Stimulated activated CD4-positive, alpha-beta T cell treated with anti-CD3 and anti-CD28 coated beads, Interleukin-12 subunit alpha, Interleukin-12 subunit beta, amount 100 ng/mL, for 48 hours (primary cell): ENCODE measurements at places on chromosomes 2 and 18.

DNA sequence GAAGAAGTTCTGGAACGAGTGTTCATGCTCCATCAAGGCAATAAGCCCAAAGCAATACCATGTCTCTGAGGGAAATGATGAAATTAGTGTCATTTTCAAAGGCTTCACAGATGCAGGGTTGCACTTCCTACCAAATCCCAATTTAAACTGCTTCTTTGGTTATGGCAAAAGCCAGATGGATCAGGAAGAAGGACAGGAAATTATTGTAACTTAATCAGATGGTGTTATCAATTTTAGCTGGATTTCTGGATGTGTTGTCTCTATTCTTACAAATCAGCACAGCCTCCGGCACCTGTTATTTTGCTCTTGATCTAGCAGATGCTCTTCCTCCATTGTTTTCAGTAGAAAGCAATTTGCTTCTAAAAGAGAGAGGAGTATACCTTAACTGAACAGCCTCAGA, 693.4 kb downstream of the SOCS6 start:
- no peak for DNase-seq

DNA sequence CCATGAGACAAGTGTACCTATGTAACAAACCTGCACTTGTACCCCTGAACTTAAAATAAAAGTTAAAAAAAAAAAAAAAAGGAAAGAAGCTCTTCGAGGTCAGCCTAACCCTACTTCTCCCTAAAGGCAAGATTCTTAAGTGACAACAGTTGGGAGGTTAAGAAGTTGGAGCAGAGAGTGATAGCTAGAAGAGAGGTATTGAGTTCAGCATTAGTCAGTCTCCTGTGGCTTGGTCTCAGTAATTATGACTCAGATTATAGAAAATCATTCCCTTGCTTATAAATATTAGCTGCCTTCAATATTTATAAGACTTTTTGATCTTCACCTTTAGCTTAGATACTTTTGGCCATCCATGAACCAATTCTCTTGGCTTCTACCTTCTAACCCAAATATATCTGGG, 926.8 kb upstream of the SLC39A10 start:
- no peak for DNase-seq

GRCh38 chr2:201931951-201932350, 101.7 kb upstream of the FZD7 start:
- DNase-seq: no peak

DNA sequence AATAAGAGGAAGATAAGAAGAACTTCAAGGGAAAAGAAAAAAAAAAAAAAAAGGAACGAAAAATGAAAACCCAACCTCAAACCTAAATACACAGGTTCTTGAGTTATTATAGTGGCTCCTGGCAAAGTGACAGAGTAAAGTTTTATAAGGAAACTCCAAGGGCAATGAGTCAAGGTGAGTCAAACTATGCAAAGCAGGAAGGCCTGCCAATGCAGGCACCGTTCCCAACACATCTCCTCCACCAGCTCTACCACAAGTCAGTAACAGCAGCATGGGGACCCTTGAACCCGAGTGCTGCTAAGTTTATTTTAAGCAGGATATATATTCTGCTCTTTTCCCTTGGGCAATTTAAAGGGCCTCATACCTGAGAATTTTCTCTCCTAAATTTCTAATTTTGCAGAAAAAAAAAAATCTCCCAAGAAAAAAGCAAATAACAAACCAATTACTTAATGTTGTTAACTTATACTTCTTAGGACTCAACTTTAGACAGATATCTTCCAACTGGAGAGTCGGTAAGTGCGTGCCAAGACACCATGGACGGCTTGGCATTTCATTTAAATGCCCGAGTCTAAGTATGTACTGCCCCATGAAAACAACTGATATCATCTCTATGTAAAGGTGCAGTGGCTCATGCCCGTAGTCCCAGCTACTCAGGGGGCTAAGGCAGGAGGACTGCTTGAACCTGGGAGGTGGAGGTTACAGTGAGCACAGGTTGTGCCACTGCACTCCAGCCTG, 75.7 kb upstream of the TFCP2L1 start:
- no peak for DNase-seq

GRCh38 chr18:51361130-51361860, 163.8 kb upstream of the MEX3C start:
- no peak for DNase-seq

DNA sequence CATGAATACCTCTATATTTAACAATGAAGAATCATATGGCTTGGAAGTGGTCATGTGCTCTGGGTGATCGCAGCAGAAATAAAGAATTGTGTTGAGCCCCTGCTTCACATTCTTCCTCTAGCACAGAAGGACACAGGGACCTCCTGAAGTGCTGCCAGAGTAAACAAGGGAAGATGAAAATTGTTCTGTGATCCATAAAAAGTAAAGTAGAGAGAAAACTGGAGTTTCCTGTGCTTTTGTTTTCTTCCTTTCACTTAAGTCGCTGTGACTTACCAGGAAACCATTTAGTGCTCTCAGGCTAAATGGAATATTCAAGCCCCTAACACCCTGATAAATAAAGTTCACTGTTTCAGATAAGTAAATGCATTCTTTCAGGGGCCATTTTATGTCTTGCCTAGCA, 1173.6 kb upstream of the CHAC2 start:
- DNase-seq: no peak

GRCh38 chr2:189580658-189581353, at the start of gene SLC40A1:
Gene SLC40A1 (minus strand): TSS chr2:189580786. CDS start chr2:189580460, 326 bp downstream.
- peak; percentile 40 for DNase-seq

GRCh38 chr2:56132138-56132537, 51.7 kb upstream of the CCDC85A start:
- DNase-seq: no peak

GRCh38 chr2:120941571-120942120, 206.0 kb downstream of the GLI2 start:
- no peak for DNase-seq

- DNase-seq: no peak
Measured at GRCh38 chr2:134774786-134775641, 56.2 kb upstream of the TMEM163 start.

DNA sequence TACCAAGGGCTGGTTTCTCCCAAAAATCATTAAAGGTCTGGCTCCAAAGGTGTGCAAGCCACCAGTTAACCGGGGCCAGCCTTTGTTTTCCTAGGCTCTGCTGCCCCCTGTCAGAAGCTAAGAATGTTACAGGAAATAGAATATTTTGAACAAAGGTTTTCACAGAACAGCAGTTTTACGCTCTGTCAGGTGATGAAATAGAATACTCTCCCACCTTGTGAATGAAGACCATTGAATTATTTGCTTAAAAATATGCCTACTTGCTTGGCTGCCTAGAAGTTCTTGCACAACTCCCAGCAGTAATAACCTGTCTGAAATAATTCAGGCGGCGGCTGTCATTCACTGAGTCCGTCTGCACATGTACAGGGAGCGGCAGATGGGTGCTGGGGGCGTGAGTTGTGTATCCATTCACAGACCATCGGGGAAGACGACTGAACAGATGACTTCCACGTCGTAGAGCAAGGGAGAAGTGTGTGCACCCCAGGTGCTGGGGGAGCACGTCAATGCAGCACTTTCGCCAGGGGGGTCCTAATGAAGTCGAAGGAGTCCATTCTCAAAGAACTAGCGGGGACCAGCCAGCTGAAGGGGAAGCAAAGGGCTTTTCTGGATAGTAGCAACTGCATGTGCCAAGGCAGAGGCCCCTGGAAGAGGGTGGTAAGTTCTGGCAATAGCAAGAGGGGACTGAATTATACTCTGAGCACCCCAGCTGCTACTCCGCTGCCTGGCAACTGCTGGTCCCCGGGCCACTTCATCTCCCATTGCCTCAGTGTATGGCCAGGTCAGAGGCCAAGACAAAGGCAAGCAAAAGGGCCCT, 56.1 kb downstream of the SF3B1 start:
- peak; percentile 69 for DNase-seq

- DNase-seq: peak; percentile 56
Measured at GRCh38 chr2:234292205-234292961, 204.5 kb downstream of the ARL4C start.

GRCh38 chr2:61371027-61371426, 99.9 kb downstream of the USP34 start:
- DNase-seq: no peak

DNA sequence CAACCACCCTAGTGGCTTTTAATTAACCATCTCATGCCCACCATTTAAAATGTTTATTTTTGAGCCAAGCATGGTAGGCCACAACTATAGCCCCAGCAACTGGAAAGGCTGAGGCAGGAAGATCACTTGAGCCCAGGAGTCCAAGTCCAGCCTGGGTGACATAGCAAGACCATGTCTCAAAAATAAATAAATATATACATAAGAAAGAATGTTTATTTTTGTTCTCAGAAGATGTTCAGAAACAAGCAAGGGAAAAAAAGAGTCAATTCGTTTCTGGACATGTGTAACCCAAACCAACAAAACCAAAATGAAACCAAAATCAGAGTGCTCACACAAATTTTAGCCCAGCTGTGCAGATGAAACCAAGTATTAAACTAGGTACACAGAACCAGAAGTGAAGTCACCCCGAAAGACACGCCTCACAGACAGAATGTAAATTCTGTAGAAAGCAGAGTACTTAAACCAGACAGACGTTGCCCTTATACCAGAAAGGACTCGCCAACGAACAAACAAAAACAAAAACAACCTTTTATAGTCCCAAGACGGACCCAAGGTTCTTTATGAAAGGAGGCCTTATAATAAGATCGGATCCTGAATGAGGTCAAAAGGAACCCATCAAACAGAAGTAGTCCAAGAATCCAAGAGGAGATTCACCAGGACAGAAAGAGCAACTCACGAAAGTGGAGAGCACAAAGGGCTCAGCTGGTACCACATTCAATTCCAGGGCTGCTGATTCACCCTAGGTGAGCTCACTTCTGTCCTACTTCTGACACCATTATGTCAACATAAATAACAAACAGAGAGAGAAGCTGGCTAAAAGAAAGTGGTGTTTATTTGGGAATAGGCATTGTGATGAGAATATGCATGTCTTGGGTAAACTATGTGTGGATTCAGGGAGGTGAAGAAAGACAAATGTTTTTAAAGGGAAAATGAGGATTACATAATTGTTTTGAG, 31.8 kb upstream of the MTCL1 start:
- no peak for DNase-seq

DNA sequence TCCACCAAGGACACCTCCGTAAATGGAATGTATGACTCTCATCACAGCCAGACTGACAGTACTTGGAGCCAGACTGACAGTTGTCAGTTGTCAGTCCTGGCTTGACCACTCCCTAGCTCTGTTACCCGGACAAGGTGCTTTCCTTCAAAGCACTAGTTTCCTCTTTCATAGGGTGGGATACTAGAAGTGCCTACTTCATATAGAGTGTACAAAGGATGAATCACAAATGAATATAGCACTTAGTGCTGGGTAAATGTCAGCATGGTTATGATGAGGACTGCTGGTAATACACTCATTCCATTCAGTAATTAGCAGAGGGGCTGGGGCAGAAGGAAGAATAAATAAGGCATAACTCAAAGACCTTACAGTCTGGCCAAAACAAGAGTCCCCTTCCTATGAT, 91.4 kb downstream of the ARL4C start:
- no peak for DNase-seq

DNA sequence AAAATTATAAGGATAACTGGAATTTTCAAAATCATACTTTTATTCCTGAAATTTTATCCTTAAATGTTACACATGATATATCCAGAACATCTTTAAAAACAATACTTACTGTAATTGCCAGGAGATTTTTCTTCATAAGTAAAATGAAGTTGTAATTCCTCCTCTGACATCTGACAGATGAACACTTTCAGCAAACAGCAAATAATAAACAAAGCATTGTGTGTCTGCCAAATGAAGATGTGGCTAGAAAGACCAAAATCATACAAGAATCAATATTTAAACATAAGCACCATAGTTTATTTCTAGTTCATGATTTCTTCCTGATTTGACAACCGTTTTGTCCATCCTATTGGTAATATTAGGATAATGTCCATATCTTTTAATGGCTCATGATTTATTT, 82.0 kb downstream of the DYM start:
- no peak for DNase-seq

- DNase-seq: no peak
Measured at GRCh38 chr18:50662177-50662576, 102.3 kb downstream of the MAPK4 start.

GRCh38 chr18:44687421-44687820, 6.7 kb downstream of the SETBP1 start:
- DNase-seq: no peak

- DNase-seq: no peak
Measured at GRCh38 chr18:498931-499775, 1.3 kb downstream of the COLEC12 start.

- DNase-seq: no peak
Measured at GRCh38 chr2:12196495-12196894, 450.1 kb downstream of the LPIN1 start.

- DNase-seq: no peak
Measured at GRCh38 chr18:34913837-34914661, 127.2 kb upstream of the MAPRE2 start.

DNA sequence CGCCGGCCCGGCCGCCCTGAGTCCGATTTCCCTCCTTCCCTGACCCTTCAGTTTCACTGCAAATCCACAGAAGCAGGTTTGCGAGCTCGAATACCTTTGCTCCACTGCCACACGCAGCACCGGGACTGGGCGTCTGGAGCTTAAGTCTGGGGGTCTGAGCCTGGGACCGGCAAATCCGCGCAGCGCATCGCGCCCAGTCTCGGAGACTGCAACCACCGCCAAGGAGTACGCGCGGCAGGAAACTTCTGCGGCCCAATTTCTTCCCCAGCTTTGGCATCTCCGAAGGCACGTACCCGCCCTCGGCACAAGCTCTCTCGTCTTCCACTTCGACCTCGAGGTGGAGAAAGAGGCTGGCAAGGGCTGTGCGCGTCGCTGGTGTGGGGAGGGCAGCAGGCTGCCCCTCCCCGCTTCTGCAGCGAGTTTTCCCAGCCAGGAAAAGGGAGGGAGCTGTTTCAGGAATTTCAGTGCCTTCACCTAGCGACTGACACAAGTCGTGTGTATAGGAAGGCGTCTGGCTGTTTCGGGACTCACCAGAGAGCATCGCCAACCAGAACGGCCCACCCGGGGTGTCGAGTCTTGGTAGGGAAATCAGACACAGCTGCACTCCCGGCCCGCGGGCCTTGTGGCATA, 4.6 kb downstream of the SIX2 start:
- no peak for DNase-seq

DNA sequence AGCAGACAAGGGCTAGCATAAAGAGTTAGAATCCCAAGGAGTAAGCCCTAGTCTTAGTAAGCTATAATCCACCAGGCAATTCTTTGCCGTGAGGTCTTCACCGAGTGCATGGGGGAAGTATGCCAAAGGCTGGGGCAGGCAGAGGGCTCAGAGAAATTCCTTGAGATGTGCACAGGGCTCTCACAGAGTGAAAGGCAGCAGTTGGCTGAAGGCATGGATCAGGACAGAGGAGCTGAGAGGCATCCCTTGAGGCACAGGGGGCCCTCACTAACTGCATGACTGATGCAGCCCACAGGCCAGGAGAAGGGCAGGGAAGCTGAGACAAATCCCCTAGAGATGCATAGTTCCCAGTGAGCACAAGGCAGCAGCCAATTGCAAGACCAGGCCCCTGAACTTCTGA, 34.1 kb downstream of the PTH2R start:
- DNase-seq: no peak
